ENCODE measurements at places on chromosomes 1 and 21. TPM values are rescaled to one million over a fixed set of nuclear protein-coding genes. Genes with fewer than 3 reads are reported as not detected.

Gene SLAMF1
- total RNA-seq, result 52.2 TPM

Gene MIXL1
- not detected for total RNA-seq

Gene TRIM45
- 0.71 TPM for total RNA-seq

Gene KRTAP13-2
- total RNA-seq, result not detected

Gene IL19
- not detected for total RNA-seq

Gene C1QTNF12
- 3.2 TPM for total RNA-seq

Gene BSND
- not detected for total RNA-seq

Gene UTS2
- total RNA-seq, result not detected

Gene DIRAS3
- total RNA-seq, result not detected

Gene TSACC
- total RNA-seq, result not detected

Gene CADM3
- total RNA-seq, result not detected

Gene CCDC190
- not detected for total RNA-seq

Gene MROH7
- total RNA-seq, result not detected

Gene FOXJ3
- total RNA-seq, result 52.0 TPM

Gene PAFAH2
- total RNA-seq, result 10.7 TPM

All from activated naive CD4-positive, alpha-beta T cell treated with anti-CD3 and anti-CD28 coated beads, Interleukin-2, amount 10 ng/mL, durations not matched to agents 5 hours and 36 hours (primary cell).